Gastroesophageal sphincter (tissue), 4 donors: ENCODE measurements at places on chromosomes 7 and 10.
A peak's percentile ranks its signal among the peaks of the same experiment; 100 is the strongest.

GRCh38 chr10:42970451-42971250 is 106.2 kb upstream of the RET start:
- H3K27me3 ChIP-seq = peaks cover 32% of the 10 kb centered on the region
- H3K27ac ChIP-seq = no peak overlapping the region
- H3K4me3 ChIP-seq = no peak overlapping the region
- no peaks in the 10 kb centered on the region for H3K36me3 ChIP-seq

GRCh38 chr10:130848855-130849254 is 462.7 kb downstream of the TCERG1L start:
- H3K27me3 ChIP-seq = peaks cover 8% of the 10 kb centered on the region
- no peak overlapping the region for H3K4me3 ChIP-seq
- ATAC-seq = no peak
- H3K4me1 ChIP-seq = no peaks in the 10 kb centered on the region

DNA sequence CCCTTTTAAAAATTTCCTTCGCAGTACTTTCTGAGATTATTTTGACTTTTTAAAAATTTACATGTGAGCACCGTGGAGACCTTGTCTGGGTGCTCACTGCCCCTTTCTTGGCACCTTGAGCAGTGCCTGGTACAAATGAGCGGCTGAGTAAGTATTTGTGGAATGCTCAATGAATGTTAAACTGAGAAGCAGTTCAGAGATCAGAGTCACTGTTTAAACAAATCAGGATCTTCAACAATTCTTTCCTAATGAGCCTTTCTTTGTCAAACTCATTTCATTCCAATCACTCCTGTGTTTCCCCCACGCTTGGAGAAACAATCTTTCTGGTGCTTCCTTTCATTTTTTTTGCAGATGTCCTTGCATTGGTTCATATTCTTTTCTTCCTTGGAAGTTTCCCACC is 611.3 kb upstream of the GALNT17 start:
- no peaks in the 10 kb centered on the region for H3K36me3 ChIP-seq
- H3K4me3 ChIP-seq = no peak overlapping the region
- H3K4me1 ChIP-seq = peaks cover 3% of the 10 kb centered on the region
- ATAC-seq = no peak
- H3K27ac ChIP-seq = no peak overlapping the region
- no peaks in the 10 kb centered on the region for H3K27me3 ChIP-seq

DNA sequence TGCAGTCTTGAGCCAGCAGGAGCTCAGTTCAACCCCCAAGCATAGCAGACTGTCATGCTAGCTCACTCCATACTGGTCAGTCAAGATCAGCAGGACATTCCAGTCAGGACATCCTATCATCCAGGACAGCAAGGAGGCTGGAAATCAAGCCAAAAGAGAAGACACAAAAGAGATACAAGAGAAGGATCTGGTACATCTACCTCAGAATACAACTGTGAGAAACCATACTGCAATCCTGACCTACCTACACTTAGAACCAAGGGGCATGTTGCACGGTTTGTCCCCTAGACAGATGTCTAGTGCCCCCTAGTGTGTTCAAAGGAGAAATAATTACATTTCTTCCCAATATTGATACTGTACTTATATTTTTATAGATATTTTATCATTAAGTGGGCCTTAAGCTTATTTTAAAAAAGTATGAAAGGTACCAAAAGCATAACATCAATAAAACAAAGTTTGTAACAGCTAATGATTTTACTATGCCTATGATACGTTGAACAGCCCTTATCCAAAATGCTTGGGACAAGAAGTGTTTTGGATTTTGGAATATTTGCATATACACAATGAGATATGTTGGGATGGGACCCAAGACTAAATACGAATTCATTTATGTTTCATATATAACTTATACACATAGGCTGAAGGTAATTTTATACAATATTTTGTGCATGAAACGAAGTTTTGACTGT is 26.7 kb downstream of the ERCC6 start:
- no peak overlapping the region for H3K27ac ChIP-seq
- H3K27me3 ChIP-seq = no peaks in the 10 kb centered on the region
- no peak overlapping the region for H3K4me3 ChIP-seq
- peaks cover 27% of the 10 kb centered on the region for H3K36me3 ChIP-seq

GRCh38 chr7:102129636-102130370 is 156.9 kb upstream of the SH2B2 start:
- no peaks in the 10 kb centered on the region for H3K4me1 ChIP-seq
- H3K4me3 ChIP-seq = no peak overlapping the region
- no peak overlapping the region for H3K27ac ChIP-seq
- no peak for ATAC-seq
- no peaks in the 10 kb centered on the region for H3K27me3 ChIP-seq

GRCh38 chr10:108597031-108597430 is 1326.3 kb downstream of the XPNPEP1 start:
- H3K4me3 ChIP-seq = no peak overlapping the region
- H3K27ac ChIP-seq = no peak overlapping the region
- ATAC-seq = no peak
- H3K4me1 ChIP-seq = no peaks in the 10 kb centered on the region

DNA sequence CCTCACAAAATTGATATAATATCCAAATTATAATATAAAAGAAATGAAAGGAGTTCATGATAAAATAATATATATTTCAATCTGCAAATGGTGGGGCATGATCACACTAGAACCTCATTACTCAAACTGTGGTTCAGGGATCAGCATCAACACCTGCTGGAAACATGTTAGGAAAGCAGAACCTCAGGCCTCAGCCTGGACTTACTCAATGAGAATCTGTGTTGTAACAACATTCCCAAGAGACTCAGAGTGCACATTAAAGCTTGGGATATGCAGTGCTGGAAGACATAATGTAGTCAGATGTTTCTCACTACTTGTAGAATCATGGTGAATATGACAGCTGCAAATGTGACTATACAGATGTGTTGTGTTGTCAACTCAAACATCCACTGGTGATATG is 81.7 kb upstream of the ITPRID1 start:
- no peak overlapping the region for H3K27ac ChIP-seq
- no peaks in the 10 kb centered on the region for H3K36me3 ChIP-seq
- H3K4me1 ChIP-seq = no peaks in the 10 kb centered on the region
- peaks cover 23% of the 10 kb centered on the region for H3K27me3 ChIP-seq
- ATAC-seq = no peak
- no peak overlapping the region for H3K4me3 ChIP-seq

DNA sequence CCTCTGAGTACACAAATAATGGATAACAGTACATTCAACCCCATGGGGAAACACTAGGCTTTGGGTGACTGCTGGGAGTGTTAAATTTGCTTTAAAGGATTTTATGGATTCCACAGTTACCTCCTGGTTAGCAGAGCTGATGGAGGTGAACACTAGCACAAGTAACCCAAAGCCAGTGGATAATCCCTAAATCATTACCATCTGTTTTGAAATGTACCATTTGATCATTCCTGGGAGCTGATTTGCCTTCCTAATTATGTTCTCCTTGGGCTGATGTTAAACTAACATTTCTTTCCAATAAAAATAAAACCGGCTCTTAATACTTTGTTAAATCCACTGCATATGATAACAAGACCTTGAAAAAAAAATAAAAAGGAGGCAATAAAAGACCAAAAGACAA is 493.9 kb downstream of the PLXNA4 start:
- H3K4me3 ChIP-seq = no peak overlapping the region
- no peak for ATAC-seq
- peak overlapping the region; percentile 79 for H3K27ac ChIP-seq
- peaks cover 57% of the 10 kb centered on the region for H3K4me1 ChIP-seq
- no peaks in the 10 kb centered on the region for H3K36me3 ChIP-seq
- no peaks in the 10 kb centered on the region for H3K27me3 ChIP-seq

DNA sequence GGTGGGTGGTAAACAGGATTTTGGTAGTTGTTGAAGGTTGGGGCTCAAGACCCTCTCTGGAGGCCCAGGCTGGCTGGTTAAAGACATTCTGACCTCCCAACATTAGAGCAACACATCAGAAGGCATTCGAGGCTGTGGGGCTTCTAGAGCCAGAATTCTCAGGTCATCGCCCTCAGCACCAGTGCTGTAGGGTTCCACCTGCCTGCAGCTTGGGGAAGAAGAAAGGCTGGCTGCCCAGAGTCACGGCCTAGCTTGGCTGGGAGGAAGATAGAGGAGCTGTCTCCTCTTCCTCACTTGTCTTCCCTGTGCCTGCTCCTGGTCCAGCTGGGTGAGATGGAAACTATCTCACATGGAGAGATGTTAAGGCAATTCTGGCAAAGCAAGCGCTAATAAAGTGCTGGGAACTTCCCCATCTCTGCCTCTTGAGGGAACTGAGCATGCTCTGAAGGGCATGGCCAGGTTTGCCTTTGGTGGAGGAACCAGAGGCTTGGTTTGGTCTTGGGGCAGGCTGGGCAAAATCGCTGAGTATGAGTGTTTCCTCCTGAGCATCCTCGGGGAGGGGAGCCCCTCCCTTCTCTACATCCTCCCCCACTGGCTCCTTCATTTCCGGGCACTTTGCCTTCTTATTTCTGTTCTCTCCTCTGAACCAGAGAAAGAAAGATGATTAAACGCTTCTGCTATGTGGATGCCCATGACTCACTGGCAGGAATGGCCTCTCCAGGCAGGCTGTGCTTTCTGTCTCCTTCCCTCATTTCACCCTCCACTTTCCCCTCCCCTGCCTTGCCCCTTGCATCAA is 509.0 kb upstream of the PODXL start:
- H3K4me3 ChIP-seq = no peak overlapping the region
- H3K27ac ChIP-seq = peak overlapping the region; percentile 84
- peak; percentile 94 for ATAC-seq
- H3K27me3 ChIP-seq = no peaks in the 10 kb centered on the region
- H3K4me1 ChIP-seq = peaks cover 13% of the 10 kb centered on the region
- no peaks in the 10 kb centered on the region for H3K36me3 ChIP-seq

DNA sequence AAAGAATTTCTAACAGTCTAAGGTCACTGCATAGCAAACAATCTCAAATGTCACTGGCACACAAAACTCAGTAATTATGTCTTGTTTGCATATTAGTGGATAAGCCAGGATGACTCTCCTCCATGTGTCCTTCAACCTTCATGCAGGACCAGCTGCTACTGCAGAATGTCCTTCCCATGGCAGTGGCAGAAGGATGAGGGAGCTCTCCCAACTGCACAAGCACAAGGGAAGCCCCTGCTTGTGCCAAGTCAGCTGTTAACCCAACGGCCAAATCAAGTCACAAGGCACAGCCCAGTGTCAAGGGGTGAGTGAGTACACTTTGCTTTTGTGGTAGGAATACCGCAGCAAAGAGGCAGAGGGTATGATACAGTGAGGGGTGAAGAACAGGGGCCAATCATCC is 59.3 kb upstream of the VWC2 start:
- H3K4me1 ChIP-seq = no peaks in the 10 kb centered on the region
- H3K4me3 ChIP-seq = no peak overlapping the region
- H3K36me3 ChIP-seq = no peaks in the 10 kb centered on the region
- ATAC-seq = no peak
- H3K27me3 ChIP-seq = peaks cover 4% of the 10 kb centered on the region
